ENCODE measurements at places on chromosomes 4 and X. TPM values are rescaled to one million over a fixed set of nuclear protein-coding genes. Genes with fewer than 3 reads are reported as not detected.
A peak's percentile ranks its signal among the peaks of the same experiment; 100 is the strongest.

DNA sequence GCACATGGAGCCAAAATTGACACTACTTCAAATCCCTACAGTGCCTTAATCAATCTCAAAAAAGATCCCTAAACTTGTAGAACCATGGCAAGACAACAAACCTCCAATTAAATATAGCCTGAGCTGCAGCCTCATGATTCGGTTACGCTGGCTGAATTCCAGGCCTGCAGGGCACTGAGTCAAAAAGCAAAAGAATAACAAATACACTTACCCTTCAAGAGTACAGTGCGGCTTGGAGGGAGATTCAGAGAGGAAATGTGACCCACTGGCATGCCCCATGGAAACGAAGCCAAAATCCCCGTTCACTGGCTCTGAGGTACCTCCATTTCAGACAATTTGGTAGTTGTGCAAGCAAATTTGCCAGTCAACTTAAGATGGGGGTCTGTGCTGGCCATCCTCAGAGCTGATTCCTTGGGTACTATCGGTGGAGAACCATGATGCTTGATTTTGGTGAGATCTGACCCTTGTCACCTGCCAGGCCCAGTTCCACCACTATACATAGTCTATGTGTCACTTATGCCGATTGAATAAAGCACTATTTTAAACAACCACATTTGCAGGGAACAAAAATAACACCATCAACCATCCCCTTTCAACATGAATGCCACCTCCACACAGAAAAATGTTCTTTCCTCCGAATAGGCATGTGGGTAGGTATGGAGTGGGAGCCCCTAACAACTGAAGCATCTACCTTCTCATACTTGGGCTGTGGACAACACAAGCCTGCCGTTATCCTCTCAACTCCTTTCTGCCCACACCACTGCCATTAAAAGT, 2.1 kb downstream of the C4orf54 start:
- DNase-seq = peak; percentile 92

DNA sequence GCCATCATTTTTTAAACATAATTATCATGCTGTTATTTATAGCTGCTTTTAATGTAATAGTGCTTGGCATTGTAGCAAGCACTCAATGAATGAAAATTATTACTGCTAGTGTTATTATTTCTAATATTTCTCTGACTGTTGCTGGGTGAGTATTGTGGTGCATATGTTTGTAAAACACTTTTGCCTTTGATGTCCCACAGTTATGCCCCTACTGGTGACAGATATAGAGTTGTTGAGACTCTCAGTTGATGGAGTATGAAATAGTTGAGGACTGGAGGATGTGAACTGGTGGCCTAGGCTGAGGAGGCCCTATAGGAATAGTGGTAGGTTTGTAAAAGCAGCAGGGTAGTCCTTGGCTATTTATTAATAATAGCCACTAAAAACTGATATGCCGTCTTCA, 9.6 kb downstream of the INTS6L start:
- DNase-seq = no peak

DNA sequence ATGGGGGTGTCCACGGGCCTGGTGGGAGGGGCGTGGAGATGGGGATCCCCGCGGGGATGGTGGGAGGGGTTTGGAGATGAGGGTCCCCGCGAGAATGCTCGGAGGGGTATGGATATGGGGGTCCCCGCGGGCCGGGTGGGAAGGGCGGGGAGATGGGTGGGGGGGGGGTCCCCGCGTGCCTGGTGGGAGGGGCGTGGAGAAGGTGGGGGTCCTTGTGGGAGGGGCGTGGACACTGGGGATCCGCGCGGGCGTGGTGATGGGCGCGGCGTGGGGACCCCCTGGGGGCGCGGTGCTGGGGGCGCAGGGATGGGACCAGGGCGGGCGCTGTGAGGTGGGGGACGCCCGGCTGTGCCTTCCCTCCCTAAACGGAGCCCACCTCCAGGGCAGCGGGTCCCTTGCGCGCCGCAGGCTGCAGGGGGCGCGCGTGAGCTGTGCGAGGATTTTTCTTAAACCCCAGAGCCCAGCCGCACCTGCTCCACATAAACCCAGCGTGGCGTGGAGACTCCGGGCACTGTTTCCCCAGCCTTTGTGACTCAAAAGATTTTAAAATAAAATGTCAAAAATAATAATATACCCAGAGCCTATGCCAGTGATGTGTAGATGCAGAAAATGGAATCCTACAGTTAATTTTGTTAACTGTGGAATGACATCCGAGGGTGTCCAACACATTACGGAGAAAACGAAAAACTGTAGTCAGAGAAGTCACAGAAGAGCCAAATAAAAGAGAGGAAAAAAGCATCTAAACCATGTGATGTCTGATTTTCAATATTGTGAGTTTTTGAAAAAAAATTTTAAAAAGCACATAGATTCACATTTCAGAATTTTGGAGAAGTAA, 1.5 kb upstream of the ASMTL start:
- peak; percentile 76 for DNase-seq

DNA sequence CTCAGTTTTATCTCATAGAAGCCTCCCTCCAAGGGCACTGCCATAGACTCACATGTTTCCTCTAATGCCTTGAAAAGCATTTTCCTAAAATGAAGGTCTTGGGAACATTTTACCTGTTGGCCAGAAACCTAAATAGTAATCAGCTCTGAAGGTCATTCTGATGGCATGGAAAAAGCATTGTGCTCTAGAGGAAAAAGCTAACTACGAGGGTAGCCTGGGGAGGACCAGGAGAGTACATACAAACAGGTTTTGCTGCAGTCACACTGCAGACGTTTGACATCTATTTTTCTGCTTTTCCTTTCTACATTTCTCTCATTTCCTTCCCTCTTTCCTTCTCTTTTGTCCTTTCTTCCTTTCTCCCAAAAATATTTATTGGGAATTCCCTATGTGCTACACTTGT, 103.3 kb upstream of the SORBS2 start:
- no peak for DNase-seq

DNA sequence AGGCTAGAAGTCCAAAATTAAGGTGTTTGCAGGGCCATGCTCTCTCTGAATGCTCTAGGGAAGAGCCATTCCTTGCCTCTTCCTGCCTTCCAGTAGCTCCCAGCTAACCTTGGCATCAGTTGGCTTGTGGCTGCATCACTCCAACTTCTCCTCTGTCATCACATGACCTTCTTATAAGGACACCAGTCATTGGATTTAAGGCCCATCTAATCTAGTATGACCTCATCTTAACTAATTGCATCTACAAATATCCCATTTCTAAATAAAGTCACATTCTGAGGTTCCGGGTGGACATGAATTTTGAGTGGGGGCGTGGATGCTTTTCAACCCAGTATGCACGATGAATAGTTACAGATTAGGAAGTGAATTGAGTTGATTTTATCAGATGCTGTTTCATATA, 89.7 kb downstream of the DOCK11 start:
- DNase-seq = no peak

MAB21L2 gene
- 4.4 TPM for total RNA-seq

GRCh38 chr4:43776371-43776770, 672.2 kb downstream of the KCTD8 start:
- no peak for DNase-seq

DNA sequence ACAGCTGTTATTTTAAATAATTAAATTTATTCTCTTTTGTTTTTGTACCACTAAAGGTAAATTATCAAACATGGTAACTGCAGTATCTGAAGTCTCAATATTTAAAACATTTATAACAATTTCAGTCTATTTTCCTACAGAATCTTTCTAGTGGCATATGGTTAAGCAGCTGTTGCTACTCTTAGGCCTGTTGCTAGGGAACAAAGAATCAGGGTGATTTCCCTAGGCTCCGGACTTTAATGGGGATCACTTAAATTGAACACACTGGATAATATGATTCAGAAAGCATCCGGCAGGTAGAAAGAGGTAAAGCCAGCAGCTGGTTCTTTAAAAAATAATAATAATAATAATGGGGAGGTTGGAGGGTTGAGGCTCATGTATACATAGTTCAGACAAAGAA, 17.6 kb downstream of the FBXO8 start:
- DNase-seq = no peak

DNA sequence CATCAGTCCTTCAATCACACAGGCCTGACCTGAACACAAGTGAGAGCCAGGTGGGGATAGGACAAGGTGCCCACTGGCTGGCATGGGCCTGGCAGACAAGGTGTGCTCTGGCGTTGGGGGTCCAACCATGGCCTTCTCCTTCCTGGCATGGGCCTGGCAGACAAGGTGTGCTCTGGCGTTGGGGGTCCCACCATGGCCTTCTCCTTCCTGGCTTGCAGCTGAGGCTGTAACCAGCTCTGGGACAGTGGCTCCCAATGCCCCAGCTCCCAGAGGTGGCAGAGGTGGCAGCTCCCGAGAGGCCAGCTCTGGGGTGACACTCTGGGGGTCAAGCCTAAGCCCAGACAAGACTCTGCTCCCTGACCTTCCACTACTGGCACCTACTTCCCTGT, 62.6 kb downstream of the JAKMIP1 start:
- no peak for DNase-seq

RAB41 gene
- total RNA-seq = not detected

DNA sequence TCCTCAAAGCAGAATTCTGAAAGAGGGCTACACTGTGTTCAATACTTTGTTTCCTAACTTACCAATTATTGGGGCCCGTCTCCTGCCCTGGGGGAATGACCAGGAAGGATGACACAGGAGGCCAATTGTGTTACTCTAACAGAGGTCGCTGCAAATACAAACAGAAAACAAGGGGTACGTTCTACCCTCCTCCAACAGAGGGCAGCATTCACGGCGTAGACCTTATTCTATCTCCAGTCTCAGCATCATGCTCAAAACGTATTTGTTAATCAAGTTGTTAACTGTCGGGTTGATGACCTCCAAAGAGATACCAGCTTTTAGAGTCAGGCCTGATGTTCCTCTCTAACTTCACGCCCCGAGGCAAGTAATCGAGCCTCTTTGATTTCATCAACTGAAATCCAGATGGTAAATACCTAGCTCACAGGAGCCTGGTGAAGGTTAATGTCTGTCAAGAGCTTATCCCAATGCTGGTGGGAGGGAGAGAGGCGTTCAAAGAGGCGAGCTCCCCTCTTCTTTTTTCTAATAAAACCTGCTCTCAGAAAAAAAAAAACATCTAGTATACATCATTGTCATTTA, 181.0 kb upstream of the KCNIP4 start:
- DNase-seq = peak; percentile 43

GUCY1B1 gene
- 3.2 TPM for total RNA-seq

- DNase-seq = no peak
These were observed 22.0 kb upstream of the ZCCHC4 start for GRCh38 chr4:25290490-25291067.

KLKB1 gene
- not detected for total RNA-seq

- DNase-seq = peak; percentile 64
These were observed 197.1 kb upstream of the PDE5A start for GRCh38 chr4:119825696-119826095.

CXCL11 gene
- total RNA-seq = 0.74 TPM

DNA sequence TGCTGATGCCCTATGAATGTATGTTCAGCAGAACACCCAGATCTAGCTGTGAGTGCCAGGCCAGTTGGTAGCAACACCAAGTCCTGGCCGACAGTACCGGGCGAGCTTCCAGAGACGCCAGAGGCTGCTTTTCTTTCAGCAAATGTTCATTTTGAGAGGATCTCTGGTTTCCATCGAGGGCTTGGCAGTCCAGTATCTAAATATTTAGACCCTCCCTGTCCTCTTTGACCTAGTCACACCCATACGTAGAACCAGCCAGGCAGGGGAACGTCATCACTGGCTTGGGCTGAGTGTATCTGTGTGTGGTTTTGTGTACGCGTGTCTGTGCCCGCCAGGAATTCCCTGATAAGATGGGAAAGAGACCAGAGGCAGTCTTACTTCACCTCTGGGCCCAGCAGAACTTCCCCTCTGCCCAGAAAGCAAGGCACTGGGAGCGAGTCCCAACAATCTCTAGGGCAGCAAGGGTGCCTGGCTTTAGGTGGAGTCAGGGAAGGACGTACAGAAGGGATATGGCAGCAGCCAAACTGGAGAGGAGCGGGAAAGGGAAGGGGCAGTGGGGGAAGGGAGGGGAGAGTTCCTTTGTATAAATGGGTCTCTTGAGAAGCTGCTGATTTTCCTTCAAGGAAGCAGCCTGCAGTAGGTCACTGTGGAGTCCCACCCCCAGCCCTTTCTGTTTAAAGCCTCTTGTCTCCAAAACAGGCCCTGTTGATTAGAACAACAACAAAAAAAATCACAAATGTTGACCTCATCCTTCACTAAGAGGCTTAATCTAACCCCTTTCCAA, 15.0 kb upstream of the ELF4 start:
- no peak for DNase-seq

GRCh38 chr4:179331362-179331761, 1889.1 kb upstream of the AGA start:
- DNase-seq = no peak

GRCh38 chr4:152460488-152460887, 75.4 kb downstream of the FBXW7 start:
- peak; percentile 39 for DNase-seq

- peak; percentile 15 for DNase-seq
These were observed 5.0 kb downstream of the AWAT2 start for GRCh38 chrX:70044541-70045245.

GASK1B gene
- 4.4 TPM for total RNA-seq

DNA sequence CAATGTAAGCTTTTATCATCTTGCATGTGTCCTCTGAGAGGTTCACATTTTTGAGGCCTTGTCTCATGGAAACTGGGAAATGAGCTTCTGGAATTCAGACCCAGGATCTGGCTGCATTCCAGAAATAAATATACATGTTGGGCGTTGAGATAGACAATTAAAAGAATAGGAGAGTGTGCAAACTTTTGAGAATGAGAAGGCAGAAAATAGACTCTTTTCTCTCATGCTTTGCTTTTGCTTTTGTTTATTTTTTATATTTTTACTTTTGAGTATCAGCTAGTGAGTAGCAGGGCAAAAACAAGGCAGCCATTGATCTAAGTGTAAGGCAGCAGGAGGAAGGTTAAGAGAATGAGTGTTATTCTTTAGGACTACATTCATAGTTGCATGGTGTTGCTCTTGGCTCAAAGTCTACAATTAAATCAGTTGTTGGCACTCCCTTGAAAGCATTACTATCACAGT, 12.4 kb downstream of the SHROOM3 start:
- DNase-seq = peak; percentile 58

GRCh38 chr4:182155806-182156205, 87.4 kb upstream of the TENM3 start:
- DNase-seq = no peak

LNX1 gene
- total RNA-seq = 0.39 TPM

DNA sequence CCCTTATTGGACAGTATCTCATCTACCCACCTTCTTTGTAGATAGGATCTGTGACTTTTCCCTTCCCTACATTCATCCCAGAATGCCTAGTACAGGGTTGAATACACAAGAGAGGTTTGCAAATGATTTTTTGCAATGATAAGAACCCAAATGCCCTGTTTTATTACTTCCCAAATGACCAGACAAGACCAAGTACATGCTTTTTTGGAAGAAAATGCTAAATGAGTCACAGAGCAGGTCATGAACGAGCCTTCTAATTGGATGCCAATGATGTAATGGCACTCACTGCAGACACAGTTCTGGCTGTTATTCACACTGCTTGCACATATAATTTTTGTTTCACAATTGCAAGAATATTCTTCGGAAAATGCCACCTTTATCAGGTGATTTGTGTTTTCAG, 17.8 kb upstream of the GABRQ start:
- peak; percentile 56 for DNase-seq

GRCh38 chr4:161364681-161365080, 799.1 kb downstream of the FSTL5 start:
- no peak for DNase-seq
